ENCODE measurements at places on chromosomes 1 and 21.

DNA sequence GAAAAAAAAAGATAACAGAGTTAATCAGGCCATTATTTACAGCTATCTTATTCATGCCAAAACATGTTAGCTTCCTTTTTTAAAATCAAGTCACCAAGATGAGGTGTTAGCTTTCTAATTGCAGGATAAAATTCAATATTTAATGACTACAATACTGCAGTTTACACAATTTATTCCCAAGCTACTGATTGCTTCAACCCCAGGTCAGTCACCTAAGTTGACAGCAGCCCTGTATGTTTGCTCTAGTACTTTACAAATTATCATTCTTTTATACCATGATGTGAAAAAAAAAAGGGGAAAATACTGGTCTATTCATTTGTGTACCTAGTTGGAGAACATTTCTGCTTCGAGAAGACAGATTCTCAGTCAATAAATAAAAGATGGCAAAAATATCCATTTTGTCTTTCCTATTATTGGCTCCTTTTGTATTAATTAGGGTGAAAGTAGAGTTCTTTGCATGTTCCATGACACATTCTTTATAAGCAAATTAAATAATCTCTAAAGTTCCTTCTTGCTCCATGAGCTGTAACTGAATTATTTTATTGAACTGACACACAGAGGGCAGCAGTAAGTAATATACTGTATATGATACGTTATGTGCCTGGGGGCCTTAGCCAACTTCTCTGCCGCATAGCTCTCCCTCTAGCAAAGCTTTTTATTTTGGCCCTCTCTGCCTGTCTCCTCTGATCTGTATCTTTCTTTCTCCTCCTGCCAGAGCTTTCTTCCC is 48.0 kb downstream of the DIPK1A start:
- no peak for DNase-seq

DNA sequence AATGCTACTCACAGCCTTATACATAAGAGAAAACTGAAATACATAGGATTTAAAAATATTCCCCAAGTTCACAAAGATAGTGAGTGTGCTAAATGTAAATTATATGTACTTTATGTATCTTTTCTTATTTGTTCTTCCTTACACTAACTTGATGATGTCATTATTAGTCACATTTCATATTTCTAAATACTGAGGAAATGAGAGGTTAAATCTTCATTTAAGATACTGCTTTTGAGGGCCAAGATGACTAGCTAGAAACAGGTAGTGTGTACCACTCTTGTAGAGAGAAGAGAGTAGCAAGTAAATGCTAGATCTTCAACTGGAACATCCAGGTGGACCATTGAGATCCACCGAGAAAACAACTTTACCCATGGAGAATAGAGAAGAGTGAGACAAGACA is 29.8 kb downstream of the PYHIN1 start:
- DNase-seq = no peak

DNA sequence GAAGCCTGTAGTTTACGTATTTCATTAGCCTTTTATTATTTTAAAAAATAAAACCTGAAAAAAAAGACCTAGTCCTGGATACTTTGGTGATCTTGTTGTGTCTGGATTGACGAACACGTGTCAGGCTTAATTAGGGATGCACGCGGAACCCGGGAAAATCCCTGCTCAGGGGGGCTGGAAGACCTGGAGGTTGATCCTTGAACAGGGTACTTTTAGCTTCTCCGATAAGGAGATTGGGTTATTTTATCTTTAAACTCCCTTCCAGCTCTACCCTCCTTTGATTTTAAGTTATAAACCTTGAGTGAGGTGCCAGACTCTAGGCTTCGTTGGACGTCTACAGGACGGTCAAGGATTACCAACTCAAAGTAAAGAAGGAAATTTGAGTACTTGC is 552 bp upstream of the ZNF691 start:
- no peak for DNase-seq

DNA sequence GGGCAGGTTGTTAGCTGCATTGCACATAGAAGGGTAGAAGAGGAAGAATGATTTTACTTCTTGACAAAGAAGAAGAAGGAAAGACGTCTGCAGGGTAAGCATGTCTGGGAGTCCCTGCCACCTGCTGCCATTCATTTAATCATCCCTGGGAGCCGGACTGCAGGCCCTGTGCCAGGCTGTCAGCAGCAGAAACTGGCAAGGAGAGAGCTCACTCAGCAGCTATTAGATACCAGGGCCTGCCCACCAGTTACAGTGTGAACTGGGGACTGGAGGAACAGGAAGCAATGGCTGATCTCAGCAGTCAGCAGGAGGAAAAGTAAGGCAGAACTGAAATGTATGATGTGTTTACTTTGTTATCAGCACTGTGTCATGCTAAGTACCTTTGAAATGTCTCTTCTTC is 75.7 kb upstream of the C1orf87 start:
- DNase-seq = no peak

- DNase-seq = no peak
Measured at GRCh38 chr21:15192243-15192642, 127.4 kb upstream of the NRIP1 start.

DNA sequence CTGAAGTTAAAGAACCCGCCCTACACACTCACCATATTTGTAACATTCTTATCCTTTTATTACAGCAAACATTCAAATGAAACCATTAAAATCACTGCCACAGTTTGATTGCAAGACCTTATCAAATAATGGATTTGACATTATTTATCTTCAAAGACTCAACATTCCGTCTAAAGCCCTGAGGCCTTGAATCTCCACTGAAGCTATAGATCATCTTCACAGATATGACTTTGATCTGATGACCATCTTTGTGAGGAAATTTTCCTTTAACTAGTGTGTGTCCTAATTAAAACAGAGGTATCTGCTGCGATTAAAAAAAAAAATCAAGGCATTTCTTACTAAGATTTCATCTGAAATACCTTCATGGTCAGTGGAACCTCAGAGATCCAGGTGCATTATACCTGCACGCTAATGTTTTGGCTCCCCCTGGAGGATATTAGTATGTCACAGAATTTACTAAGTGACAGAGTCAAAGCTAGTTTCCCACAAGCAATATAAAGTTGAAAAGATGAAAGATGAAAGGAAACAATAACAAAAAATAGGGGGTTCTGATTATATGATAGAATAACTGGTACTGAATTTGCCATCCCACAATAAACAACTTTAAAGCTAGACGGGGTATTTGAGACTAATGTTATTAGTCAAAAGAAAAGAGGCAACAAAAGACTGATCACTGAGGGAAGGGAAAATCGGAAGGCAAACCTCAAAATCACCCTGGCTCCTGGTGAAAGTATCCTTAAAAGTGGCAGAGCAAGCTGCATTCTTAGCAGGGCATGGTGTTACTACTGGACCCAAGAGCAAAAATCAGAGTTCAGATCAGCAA is 923.4 kb downstream of the NCAM2 start:
- no peak for DNase-seq

- DNase-seq = no peak
Measured at GRCh38 chr1:19488136-19488535, 2.8 kb upstream of the CAPZB start.

GRCh38 chr1:31576201-31576669 is at the start of gene TINAGL1:
TSS of gene TINAGL1 (plus strand) at chr1:31576515. CDS start at chr1:31577149, 634 bp downstream.
- DNase-seq = no peak

- peak; percentile 53 for DNase-seq
Measured at GRCh38 chr1:201184307-201185122, 6.1 kb upstream of the IGFN1 start.

DNA sequence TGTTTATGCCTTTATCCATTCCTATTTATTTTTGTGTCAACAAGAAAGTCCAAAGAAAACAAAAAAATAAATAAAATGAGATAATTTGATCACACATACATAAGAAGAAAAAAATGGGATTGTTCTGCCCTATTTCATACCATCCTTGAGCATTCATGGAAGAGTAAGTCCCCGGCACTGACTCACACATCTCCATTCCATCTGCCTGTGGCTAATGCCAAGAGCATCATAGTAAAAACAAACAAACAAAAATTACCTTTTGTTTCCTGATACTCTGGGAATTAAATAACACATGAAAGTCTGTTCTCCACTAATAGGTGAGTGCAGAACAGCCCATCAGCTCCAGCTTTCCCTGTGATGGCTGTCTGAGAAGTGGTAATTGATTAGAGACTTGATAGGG is 48.1 kb upstream of the BACE2 start:
- DNase-seq = no peak

GRCh38 chr1:25553749-25554429 is 10.5 kb downstream of the LDLRAP1 start:
- DNase-seq = no peak

- DNase-seq = no peak
Measured at GRCh38 chr1:109547463-109548320, 723 bp upstream of the GNAI3 start.

DNA sequence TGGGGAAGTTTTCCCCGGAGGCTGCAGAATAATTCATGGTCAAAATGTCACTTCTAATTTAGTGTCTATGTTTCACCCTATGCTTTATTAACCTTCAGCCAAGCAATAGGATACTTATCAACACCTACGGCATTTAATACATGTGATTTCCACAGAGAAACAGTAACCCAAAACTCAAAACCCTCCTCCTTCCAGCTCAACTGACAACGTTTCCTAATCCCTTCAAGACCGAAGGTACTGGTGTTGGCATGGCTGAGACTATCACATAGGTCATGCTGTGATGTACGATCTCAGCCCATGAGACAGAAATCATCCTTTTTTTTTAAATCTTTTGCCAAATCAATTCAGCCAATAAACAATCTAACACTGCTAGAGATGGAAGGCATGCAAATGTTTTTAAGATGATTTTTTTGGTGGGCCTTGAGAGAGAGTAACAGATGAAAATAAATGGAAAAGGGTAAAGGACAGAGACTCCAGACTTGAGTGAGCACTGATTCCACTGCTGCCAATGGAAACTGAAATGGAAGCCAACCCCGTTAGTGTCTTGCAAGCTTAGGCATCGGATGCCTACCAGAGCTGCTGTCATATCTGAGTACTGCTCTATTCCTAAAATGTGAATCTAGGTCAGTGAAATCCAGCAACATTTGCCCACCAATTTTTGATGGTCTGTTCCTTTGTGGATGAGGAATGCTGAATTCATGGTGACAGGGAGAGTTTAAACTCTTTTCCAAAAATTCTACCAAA is 63.4 kb upstream of the BCL10 start:
- no peak for DNase-seq
